ENCODE measurements at places on chromosomes 3 and 15.

DNA sequence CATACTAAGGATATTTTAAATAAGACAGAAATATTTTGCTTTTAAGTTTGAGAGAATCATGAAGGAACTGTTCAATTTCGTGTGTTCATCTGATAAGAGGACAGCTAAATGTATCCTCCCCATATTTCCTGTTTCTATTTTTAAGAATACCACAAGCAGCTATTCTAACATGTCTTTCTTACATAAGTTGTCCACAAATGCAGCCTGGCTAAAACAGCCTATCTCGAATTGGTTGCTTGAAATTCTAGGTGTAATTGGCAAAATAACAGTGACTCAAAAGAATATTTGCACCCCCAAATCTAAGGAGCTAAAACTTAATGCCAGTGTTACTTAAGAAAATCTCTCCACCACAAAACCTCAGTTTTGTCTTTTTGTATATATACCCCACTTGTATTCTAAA is 35.0 kb downstream of the BTLA start:
- DNase-seq, result no peak

DNA sequence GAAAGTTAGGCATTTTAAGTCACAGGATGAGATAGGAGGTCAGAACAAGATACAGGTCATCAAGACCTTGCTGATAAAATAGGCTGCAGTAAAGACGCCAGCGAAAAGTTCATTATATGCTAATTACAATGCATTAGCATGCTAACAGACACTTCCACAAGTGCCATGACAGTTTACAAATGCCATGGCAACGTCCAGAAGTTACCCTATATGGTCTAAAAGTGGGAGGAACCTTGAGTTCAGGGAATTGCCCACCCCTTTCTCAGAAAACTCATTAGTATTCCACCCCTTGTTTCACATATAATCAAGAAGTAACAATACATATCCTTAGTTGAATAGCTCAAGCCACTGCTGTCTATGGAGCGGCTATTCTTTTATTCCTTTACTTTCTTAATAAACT is 92.7 kb upstream of the PLXND1 start:
- DNase-seq, result no peak

DNA sequence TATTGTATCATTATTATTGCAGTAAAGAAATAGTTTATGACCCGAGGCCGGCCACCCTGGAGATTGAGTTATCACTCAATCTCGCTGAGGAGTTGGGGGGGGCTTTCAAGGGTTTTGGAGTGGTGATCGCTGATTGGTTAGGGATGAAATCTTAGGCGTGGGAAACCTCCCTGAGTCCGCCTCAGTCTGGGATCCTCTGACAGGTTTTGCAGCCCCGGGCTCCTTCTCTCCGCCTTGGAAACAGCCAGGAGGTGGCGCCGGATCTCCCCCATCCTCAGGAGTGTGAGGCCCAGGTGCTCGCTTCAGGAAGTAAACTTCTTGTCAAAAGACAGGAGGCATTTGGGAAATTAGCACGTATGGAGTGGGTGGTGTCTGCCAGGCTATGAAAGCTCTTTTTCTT is 41.1 kb upstream of the SEC61A1 start:
- no peak for DNase-seq

- no peak for DNase-seq
These were observed 6.6 kb downstream of the MFGE8 start for GRCh38 chr15:88906551-88906950.

- DNase-seq, result no peak
These were observed 370.9 kb downstream of the GABRG3 start for GRCh38 chr15:27341780-27342343.

DNA sequence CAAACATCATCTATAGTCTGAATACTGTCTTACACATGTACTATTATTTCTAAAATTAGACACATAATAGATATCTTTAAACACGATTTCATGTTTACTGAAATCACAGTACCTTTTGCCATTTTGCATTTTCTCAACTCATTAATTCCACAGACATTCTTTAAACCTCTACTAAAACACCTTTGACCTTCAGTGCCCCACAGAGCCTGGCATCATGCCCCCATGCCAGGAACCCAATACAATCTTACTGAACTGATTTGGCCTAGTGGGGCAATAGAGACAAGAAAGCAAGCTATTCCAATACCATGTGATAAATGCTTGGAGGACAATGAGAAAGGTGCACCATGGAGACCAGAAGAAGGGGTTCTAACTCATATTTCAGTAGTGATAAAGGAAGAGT is 19.3 kb upstream of the GUCA1C start:
- DNase-seq, result no peak

DNA sequence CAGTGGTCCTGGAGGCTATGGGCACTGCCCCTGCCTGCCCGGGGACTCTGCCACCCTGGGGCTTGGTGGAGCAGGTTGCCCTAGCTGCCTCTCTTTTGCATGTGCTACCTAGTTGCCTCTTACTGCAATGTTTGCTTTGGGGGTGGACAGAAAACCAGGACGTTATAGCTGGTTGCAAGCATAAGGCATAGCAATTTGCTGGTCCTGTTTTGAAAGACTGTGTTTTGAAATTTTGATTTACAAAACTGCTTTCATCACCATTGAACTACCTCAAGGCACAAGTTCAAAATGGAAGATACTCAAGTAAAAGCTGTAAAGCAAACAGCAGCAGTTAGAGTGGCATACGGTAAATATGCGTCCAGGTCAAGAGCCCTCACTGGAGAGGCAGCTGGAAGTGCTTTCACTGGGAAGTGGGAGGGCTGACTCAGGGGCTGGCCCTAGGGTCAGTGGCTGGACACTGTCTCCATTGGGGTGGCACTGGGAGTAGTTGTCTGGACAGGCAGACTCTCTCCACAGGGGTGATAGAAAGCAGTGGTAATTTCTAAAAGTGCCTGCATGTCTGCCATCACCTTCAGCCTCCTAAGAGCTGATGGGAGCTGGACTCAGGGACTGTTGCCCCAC is 138.1 kb downstream of the CHDH start:
- DNase-seq, result no peak

DNA sequence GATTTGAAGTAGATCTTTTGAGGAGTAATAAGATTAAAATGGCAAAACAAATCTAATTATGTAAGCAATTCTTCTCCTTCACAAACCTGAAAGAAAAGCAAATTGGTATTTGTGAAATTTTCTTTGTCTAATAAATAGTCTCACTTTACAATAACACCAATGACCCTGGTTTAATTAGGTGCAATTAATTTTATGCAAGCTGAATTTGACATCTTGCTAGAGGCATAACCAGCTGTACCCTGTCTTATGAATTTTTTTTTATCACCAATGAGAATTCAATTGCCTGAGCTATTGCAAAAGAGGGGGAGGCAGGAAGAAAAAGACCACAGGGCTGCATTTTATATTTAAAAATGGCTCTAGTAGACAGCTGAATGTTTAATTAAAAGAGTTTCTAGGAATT is 113.5 kb upstream of the IL12A start:
- no peak for DNase-seq

DNA sequence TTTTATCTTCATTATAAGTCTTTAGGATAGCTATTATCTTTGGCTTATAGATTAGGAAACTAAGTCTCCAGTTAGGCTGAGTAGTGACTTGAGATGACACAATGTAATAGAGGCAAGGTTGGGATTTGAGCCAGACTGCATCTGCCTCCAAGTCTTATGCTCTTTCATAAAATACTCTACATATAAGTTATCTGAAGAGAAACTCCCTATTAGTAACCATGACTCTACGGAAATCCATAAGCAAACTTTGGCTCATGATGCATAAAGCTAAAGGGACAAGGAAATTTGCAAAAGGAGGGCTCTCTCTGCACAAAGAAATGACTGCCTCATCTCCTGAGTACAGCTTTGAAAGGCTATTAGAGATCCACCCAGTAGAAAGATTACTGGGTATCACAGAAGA is 77.6 kb upstream of the FRMD4B start:
- DNase-seq, result no peak

DNA sequence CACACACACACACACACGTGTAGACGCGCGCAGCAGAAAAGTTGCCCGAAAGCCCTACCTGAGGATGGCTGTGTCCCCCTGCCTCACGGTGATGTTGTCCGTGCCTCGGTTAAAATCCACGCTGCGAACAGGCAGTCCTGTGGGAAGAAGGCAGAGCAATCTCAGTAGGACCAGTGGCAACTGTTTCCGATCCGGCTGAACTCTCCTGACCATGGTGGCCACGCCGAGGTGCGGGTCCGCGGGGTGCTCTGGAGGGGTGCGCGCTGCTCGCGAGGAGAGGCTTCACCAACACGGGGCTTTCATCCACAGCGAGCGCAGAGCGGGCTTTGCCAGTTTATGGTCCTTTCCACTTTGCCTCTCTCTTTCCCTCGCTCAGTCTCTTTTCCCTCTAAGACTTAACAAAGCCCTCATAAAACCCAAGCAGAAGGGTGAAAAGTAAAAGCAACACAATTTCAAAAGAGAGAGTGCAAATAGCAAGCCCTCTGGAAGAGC is 422 bp downstream of the LSAMP start:
- no peak for DNase-seq

DNA sequence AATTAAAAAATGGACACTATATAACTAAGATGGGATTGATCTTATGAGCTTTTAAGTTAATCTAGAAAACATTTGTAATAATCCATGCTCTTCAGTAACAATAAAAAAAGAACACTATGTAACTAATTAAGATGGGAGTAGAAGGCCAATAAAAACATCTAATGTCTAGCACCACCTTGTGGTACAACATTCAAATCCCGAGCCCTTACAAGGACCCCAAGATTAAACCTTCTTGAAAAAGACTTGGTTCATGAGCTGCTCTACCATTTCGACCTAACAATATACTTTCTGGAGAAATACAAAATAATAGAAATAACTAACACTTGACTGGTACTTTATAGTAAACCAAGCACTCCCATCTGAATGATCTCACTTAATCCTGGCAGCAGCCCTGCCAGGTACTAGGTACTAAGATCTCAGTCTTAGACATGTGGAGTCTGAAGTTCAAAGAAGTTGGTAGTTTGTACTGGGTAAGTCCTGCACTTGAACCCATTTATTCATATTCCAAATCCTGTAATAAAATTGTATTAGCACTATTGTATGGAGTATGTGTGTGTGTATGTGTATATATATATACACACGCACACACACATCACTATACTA is 21.8 kb downstream of the METTL6 start:
- no peak for DNase-seq

DNA sequence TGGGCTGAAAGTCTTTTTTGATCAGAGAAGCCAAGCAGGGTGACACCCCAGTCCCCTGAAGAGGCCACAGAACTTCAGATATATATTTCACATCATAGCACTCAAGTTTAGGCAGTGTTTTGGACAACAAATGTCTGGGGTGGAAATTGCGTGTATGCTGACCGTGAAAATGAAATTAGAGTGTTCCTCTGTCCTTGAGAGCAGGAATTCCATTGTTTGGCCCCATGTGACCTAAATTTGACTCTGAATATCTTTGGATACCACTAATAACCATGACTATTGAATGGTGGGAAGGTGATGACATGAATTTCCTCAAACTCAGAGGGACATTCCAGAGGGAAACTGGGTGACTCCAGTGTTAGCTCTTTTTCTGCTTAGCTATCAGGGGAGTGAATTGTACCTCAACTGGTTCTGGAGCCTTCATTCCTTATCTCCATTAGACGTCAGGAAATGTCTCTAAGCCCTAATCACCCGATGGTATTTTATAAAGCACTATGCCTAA is 263.5 kb upstream of the RASGRP1 start:
- no peak for DNase-seq

DNA sequence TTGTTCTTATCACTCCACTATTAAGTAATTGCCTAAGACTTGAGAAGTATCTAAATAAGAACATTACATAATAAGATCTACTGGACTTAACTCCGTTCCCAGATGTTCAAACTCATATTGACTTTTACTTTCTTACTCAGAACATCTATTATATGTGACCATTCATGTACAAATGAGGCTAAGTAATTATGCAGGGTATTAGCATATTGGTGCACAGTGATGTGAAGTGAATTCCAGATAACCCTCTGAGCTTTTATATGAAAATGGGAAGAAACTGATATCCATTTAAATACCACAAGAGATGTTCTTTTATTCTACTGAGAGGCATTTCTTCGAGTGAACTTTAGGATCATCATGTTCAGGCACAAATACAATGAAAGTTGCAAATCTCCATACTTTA is 135.7 kb downstream of the ZPLD1 start:
- no peak for DNase-seq

DNA sequence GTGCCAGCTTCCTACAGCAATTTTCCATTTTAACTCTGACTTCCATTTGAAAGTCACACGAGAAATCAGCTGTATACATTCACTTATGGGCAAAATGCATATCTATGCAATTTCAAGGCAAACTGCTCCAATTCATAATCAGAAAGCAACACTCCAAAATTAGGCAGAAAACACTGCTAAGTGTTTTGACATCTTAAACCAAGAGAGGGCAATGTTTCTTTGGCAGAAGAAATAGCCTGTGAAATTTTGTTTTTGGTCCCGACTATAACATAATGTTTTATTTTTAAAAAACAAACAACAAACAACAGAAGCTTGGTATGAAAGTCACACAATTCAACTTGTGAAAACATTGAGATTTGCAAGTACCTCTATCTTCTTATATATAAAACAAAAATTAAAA is 42.6 kb downstream of the GOLIM4 start:
- no peak for DNase-seq

DNA sequence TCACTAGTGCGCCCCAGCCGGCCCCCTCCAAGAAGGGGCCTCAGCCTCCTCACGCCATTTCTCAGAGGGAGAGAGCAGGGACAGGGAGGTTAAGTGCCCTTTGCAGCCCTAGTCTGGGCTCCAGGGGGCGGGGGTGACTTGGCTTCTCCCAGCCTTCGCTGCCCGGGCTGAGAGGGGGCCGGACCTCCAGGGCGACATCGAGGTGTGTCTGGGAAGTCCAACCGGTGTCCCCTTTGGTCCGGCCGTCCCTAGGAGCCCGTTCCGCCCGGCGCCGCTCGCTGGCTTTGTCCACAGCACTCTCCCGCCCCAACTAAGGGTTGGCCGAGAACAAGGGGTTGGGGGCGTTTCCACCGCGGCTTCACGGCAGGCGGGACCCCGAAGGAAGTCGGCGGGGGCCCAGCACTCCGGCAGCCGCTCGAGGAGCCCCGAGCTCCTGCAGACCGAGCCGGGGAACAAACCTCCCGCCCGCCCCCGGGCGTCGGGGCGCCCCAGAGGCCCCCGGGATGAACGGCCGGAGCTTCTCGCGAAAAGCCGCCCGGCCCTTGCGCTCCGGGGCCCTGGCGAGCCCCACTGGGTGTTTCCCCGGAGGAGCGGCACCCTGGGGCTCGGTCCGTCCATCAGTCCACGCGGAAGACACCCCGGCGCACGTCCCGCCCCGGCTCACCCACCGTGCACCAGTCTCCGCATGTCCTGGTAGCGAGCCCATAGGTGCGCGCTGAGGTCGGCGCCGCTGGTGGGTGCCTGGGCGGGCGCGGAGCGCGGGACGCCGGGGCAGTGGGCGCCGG is 627 bp downstream of the NT5DC2 start:
- no peak for DNase-seq
